HCEC 1CT (cell line): ENCODE measurements at places on chromosomes 3 and 15.

DNA sequence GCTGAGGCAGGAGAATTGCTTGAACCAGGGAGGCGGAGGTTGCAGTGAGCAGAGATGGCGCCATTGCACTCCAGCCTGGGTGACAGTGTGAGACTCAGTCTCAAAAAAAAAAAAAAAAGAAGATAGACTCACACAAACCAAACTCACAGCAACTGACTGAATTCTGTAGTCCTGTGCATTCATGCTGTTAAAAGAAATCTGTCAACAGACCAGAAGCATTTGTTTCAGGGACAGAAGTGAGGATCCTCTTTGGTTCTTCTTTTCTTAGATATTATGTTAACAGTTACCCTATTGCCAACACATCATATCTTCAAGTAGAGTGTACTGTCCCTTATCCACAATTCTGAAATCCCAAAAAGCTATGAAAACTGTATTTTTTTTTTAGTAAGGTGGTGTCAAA is 192.4 kb downstream of the CDIN1 start:
- DNase-seq: no peak

GRCh38 chr3:186264608-186265400 is 97.2 kb downstream of the DGKG start:
- DNase-seq: no peak

DNA sequence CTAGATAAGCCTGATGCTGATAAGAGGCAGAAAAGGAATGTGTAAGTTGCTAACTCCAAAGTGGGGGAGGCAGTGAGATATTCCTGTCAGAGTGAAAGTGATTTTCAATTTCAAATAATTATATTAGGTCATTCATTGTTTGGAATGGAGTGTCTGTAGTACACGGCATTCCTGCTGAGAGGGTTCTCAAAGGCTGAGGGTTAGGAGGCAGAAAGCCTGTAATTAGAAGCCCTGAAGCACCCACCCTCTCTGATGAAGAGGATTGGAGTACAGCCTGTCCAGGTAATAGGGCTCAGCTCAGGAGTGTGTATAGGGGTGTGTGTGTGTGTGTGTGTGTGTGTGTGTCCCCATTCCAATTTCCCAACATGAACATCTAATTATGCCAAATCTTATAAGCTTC is 486.8 kb downstream of the MAGI1 start:
- no peak for DNase-seq

DNA sequence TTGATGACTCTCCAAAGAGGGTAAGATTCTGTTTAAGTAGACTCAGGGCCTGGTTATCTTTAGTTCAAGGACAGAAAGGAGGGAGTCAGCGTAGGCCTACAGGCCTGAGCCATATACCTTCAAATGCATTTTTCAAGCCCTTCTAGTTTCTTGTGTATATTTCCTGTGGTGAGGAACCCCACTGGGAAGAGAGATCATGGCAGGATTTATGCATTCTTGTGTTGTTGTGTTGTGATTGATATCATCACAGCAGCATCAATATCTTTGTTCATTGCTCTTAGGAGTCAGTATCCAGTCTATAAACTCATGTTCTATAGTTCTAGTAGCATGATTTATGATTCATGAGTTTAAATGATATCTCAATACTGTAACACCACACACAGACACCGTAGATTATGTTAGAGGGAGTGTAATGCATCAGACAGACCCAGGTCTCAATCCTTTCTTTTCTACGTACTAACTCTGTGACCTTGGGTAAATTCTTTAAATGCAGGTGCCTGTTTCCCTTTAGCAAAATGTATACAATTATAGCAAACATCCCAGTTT is 427.5 kb downstream of the PDCD6IP start:
- no peak for DNase-seq

- no peak for DNase-seq
Observed at GRCh38 chr3:185764980-185765370, 59.9 kb downstream of the IGF2BP2 start.

- DNase-seq: peak; percentile 28
Observed at GRCh38 chr15:90545095-90545494, 15.4 kb downstream of the CRTC3 start.
